Peyer's patch (tissue), 4 donors: ENCODE measurements at places on chromosomes 11 and 22. TPM values are rescaled to one million over a fixed set of nuclear protein-coding genes. Genes with fewer than 3 reads are reported as not detected.

- DNase-seq = no peak
Measured at GRCh38 chr11:80815752-80816453, 1375.1 kb upstream of the TENM4 start.

- no peak for DNase-seq
Measured at GRCh38 chr22:37792494-37792893, 15.2 kb upstream of the GCAT start.

- DNase-seq = no peak
Measured at GRCh38 chr11:97611345-97611744, 1221.5 kb downstream of the JRKL start.

GRCh38 chr22:43163241-43163795 is 12.0 kb downstream of the TSPO start:
- DNase-seq = no peak

- no peak for DNase-seq
Measured at GRCh38 chr11:31408201-31408600, 38.5 kb downstream of the DNAJC24 start.

The KCNQ1 gene
- total RNA-seq = 55.6 TPM

The PTPRJ gene
- total RNA-seq = 38.9 TPM

The LSP1 gene
- 175 TPM for total RNA-seq
